Testis (tissue), 5 donors: ENCODE measurements at places on chromosomes 5 and 9. TPM values are rescaled to one million over a fixed set of nuclear protein-coding genes. Genes with fewer than 3 reads are reported as not detected.
A peak's percentile ranks its signal among the peaks of the same experiment; 100 is the strongest.

- H3K27ac ChIP-seq = peak overlapping the region; percentile 26
- peak; percentile 78 for DNase-seq
- H3K4me3 ChIP-seq = no peak overlapping the region
- H3K4me1 ChIP-seq = peaks cover 12% of the 10 kb centered on the region
- no peaks in the 10 kb centered on the region for H3K27me3 ChIP-seq
- H3K36me3 ChIP-seq = no peaks in the 10 kb centered on the region
Observed at GRCh38 chr9:113626735-113627495, 163.4 kb downstream of the RGS3 start.

DNA sequence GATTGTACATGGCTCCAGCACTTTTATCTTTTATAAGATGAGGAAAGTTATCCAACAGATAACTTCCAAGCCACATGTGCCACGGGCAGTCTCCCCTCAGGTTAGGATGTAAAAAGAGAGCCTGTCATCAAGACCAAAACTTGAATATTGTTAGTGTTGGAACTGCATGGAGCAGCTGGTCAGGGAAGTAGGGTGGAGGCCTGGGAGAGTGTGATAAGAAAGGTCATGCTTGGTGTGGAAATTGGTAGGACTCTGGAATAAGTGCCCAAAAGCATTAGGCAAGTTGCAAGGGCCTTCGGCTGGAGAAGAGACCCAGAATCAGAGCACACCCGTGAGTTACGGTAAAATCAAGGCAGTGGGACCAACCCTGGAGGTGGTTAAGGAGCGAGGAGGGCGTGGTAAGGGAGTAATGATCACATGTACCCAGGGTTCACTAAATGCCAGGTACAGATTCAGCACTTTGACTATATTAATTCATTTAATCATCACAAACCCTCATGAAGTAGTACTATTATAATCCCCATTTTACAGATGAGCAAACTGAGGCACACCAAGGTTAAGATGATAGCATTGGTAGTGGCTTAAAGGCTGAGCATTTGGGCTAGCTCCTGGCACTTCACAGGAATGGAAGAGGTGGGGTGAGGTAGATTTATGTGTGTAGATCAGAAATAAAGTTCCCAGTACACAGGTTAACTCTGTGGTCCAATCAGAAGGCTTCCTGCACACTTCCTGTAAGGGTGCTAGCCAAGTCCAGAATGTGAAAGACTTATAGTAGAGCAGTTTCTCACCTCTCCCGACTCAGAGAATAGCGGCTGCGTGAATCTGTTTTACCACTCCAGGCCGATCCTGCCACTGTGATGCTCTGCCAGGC lies 96.5 kb upstream of the ZNF608 start:
- DNase-seq = no peak
- H3K27ac ChIP-seq = no peak overlapping the region
- no peaks in the 10 kb centered on the region for H3K4me1 ChIP-seq
- H3K27me3 ChIP-seq = no peaks in the 10 kb centered on the region
- H3K36me3 ChIP-seq = no peaks in the 10 kb centered on the region

GRCh38 chr5:17400724-17401469 lies 97.1 kb upstream of the TAF11L2 start:
- H3K27ac ChIP-seq = no peak overlapping the region
- H3K4me1 ChIP-seq = no peaks in the 10 kb centered on the region
- no peak overlapping the region for H3K4me3 ChIP-seq
- no peaks in the 10 kb centered on the region for H3K27me3 ChIP-seq
- H3K36me3 ChIP-seq = no peaks in the 10 kb centered on the region
- DNase-seq = no peak

The OR13C3 gene
- total RNA-seq = not detected

DNA sequence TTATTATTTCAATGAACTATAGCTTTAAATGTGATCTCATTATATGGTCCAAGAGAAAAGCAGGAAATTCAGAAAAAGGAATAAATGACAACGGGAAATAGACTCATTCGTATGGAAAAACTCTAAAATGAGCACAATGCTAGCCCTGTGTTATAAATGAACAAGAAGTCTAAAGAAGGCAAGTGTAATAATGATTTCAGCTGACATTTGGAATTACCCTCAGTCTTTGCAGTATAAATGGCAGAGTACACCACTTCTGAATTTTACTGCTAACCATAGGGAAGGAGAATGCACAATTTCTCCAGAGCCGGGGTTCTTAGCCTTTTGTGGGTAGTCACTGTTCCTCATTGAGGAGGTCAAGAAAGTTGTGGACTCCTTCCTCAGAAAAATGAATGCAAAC lies 93.1 kb downstream of the ANKRD55 start:
- H3K36me3 ChIP-seq = no peaks in the 10 kb centered on the region
- H3K4me1 ChIP-seq = no peaks in the 10 kb centered on the region
- no peak overlapping the region for H3K27ac ChIP-seq
- DNase-seq = no peak
- no peak overlapping the region for H3K4me3 ChIP-seq
- no peaks in the 10 kb centered on the region for H3K27me3 ChIP-seq

DNA sequence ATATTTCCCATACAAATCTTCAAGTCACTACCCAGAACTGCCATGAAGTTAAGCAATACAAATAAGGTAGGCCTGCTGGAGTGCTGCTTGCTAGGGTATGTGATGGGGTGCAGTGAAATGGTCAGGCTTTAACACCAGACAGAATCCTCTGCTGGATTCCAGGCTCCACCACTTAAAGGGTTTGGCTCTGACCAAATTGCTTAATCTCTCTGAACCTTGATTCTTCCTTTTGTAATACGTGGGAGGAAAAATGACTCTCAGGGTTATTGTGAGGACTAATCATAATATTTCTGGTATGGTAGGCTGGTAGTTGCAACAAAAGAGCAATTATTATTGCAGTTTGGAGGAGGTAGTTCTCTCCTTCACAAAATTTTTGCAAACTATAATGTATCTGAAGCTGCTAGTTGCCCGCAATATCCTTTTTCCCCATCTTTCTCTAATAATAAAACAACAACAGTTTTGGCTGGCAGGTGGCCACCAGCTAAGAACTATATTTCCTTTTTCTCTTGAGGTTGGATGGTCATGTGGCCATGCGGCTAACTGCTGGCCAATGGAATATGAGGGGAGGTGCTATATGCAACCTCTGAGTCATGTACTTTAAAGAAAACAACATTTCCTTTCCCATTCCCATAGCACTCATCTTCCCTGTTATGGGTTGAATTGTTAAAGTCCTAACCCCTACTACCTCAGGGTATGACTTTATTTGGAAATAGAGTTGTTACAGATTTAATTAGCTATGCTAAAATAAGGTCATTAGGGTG lies 44.1 kb downstream of the CCL28 start:
- H3K4me3 ChIP-seq = no peak overlapping the region
- no peaks in the 10 kb centered on the region for H3K36me3 ChIP-seq
- H3K27ac ChIP-seq = no peak overlapping the region

DNA sequence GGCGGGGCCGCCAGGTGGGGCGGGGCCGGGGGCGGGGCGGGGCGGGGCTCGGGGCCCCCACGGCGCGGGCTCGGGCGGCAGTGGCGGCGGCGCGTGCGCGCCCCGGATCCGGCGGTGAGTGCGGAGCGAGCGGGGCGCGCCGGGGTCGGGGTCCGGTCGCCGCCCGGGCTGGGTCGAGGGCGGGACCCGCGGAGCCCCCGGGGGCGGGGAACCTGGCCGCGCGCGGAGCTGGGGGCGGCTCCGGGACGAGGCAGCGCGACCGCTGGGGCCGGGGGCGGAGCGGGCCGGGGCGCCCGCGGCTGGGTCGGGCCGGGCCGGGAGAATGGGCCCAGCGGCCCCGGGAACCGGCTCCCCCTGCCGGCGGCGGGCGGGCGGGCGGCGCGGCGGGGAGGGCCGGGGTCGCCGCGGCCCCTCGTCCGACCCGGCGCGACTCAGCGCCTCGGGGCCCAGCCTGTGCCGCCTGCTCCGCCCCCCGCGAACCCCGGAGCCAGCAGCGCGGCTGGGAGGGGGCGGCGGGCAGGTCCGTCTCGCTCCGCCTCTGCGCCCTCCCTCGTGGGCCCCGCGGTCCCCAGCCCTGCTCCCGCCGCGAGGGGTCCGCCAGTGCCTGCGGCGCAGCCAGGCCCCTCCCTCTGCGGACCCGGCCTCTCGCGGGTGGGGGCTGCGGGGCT lies 3.1 kb downstream of the EGFL7 start:
- H3K27ac ChIP-seq = no peak overlapping the region
- no peaks in the 10 kb centered on the region for H3K27me3 ChIP-seq
- H3K4me3 ChIP-seq = peak overlapping the region; percentile 46

DNA sequence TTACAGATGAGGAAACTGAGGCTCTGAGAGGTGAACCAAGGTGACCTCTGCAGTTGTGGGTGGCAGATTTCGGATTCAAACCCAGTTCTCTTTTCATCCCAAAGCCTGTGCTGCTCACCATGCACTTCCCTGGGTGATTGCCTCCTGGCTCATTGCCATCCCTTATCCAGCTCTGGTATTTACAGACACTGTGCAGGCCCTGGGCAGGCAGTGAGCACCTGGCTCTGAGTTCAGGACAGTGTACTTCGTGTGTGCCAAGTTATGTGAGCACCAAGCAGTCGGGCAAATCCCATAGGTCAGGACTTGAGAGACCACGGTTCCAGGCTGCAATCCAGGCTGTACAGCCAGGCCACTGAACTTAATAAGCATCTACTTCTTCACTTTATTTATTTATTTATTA lies 1.4 kb downstream of the LRSAM1 start:
- H3K27me3 ChIP-seq = no peaks in the 10 kb centered on the region
- no peaks in the 10 kb centered on the region for H3K36me3 ChIP-seq
- peaks cover 20% of the 10 kb centered on the region for H3K4me1 ChIP-seq
- no peak overlapping the region for H3K4me3 ChIP-seq
- DNase-seq = peak; percentile 23
- no peak overlapping the region for H3K27ac ChIP-seq

DNA sequence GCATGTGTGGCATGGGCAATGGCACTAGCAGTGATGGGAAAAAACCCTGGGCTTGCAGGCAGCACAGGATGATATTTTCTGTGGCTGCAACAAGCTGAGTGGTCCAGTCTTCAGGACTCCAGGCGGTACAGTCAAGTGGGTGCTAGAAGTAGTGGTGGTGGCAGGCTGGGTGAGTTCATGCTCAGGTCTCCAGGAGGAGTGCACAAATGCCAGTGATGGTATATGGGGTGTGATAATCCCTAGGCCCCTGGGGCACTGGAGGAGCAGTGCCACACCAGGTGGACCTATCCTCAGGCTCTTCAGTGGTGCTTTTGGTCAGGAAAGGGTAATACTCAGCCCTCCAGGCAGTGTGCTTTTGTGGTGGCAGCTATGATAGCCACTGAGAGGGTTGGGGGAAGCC lies 496.4 kb downstream of the PRR16 start:
- no peak for DNase-seq
- H3K4me1 ChIP-seq = no peaks in the 10 kb centered on the region
- H3K36me3 ChIP-seq = no peaks in the 10 kb centered on the region
- H3K4me3 ChIP-seq = no peak overlapping the region
- no peak overlapping the region for H3K27ac ChIP-seq

DNA sequence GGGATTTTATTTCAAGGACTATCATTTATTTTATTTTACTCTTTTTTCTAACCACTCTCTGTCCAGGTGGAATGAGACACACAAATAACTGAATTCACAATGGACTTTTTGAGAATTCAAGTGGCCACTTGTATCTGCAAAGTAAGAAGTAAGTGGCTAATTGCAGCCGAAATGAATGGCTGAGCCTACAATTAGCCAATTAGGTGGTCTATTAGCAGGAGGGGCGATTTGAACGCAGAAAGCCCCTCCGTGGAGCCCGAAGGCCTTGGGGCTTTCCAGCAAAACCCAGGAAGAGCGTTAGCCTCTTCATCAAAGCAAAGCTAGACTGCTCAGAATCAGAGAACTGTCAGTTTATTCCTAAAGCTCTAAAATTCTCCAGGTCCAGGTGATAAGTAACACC lies 176.9 kb downstream of the EBF1 start:
- no peak overlapping the region for H3K4me3 ChIP-seq
- H3K4me1 ChIP-seq = no peaks in the 10 kb centered on the region
- no peaks in the 10 kb centered on the region for H3K36me3 ChIP-seq
- no peak overlapping the region for H3K27ac ChIP-seq
- DNase-seq = no peak
- H3K27me3 ChIP-seq = no peaks in the 10 kb centered on the region

GRCh38 chr5:76620166-76620565 lies 3.0 kb downstream of the F2RL2 start:
- no peaks in the 10 kb centered on the region for H3K36me3 ChIP-seq
- H3K27me3 ChIP-seq = no peaks in the 10 kb centered on the region
- no peak for DNase-seq
- no peak overlapping the region for H3K27ac ChIP-seq

The LCN15 gene
- 0.68 TPM for total RNA-seq

The BNC2 gene
- total RNA-seq = 32.0 TPM

The PAIP2 gene
- total RNA-seq = 150 TPM

The PNPLA7 gene
- 10.9 TPM for total RNA-seq

DNA sequence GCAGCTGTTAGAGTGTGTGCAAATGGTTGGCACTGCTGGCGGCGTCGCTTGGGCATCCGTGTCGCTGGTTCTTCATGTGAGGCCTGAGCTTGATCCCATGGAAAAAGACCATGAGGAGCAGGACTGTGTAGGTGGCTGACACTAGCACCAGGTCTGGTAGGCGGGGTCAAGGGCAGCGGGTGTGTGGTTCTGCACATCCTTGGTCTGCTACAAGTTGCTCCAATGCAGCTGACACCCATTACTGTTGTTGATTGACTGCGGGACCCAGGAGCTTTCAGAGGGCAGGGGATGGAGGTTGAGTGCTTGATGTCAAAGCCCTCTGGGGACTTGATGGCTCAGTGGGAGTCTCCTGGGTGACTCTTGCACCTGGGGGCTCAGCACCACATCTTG lies 29.0 kb upstream of the PITX1 start:
- H3K27me3 ChIP-seq = no peaks in the 10 kb centered on the region
- H3K4me3 ChIP-seq = no peak overlapping the region

DNA sequence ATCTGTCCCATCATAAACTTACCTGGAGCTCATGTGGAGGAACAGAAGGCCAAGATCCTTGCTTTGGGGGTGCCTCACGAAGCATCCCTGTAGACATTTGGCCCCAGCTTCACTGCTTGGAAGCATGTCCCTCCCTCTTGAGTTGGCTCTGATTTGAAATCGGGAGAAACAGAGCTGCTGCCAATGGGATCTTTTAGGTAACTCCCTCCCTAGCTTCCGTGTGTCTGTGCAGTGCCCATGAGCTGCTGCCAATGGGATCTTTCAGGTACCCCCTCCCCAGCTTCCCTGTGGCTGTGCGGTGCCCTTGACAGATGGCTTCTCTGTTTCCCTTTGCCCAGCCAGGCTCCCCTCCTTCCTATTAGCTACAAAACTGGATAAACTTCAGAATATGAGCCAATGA lies 178.0 kb downstream of the NR3C1 start:
- H3K4me1 ChIP-seq = peaks cover 3% of the 10 kb centered on the region
- H3K36me3 ChIP-seq = no peaks in the 10 kb centered on the region
- no peak overlapping the region for H3K27ac ChIP-seq
- DNase-seq = no peak
